ENCODE measurements at places on chromosomes 5 and 9. TPM values are rescaled to one million over a fixed set of nuclear protein-coding genes. Genes with fewer than 3 reads are reported as not detected.

PCDHB13 gene
- total RNA-seq = 1.7 TPM

FAM81B gene
- total RNA-seq = 1.7 TPM

GTF3C4 gene
- total RNA-seq = 10.6 TPM

WDR31 gene
- 3.1 TPM for total RNA-seq

DNLZ gene
- total RNA-seq = 0.72 TPM

PCDHGA1 gene
- 0.96 TPM for total RNA-seq

- DNase-seq = no peak
These were observed 83.0 kb downstream of the AGTPBP1 start for GRCh38 chr9:85658716-85659115.

- peak; percentile 52 for DNase-seq
These were observed 69.9 kb downstream of the MAMDC2 start for GRCh38 chr9:70113403-70114022.

GRCh38 chr5:1564824-1565736 lies 41.3 kb upstream of the LPCAT1 start:
- DNase-seq = no peak

DNA sequence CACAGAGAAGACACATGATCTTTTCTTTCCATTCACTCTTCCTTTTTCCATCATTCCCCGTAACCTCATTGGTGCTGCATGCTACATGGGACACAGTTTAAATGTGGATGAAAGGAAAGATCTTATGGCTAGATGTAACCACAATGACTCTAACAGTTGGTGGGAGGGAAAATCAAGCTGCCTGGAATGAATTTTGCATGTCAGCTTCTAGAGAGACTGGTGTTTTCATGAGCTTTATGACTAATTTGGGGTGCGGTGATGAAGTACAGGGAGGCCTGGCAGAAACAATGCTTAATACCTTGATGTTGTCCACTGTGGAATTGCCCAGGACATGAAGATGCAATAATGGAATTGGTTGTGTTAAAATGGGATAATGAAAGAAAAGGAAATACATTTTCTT lies 55.9 kb upstream of the MYO10 start:
- no peak for DNase-seq

DNA sequence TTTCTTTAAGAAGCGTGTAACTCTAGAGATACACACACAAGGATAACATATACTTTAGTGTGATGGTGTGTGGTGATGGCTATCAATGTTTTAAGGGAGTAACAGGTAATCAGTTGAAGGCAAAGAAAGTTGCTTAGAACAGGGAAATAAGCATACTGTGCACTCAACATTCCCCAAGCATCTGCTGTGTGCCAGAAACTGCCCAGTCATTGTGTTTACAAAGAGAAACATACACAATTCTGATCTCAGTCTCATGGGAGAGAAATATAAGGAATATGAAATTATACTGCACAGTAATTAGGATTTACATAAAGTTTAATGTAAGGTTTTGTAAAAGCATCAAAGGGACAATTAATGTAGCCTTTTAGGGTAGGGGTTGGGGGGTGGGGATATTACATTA lies 224.1 kb upstream of the TYRP1 start:
- DNase-seq = no peak

DNA sequence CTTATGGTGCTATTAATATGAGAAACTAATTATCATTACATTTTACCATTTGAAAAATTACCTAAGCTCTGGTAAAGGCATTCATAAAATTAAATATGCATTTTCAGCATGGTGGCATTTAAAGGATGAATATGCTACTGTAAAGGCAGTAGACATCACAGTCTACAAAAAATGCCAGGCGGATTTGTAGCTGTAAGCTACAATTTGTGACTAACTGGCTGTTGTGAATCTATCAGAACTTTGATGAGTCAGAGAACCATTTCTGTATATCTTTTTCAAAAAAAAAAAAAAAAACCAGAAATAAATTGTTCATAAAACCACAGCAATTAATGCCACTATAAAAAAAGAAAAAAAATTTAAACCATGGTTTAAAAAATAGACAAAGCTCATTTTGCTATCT lies 186.3 kb downstream of the NFIB start:
- no peak for DNase-seq

DNA sequence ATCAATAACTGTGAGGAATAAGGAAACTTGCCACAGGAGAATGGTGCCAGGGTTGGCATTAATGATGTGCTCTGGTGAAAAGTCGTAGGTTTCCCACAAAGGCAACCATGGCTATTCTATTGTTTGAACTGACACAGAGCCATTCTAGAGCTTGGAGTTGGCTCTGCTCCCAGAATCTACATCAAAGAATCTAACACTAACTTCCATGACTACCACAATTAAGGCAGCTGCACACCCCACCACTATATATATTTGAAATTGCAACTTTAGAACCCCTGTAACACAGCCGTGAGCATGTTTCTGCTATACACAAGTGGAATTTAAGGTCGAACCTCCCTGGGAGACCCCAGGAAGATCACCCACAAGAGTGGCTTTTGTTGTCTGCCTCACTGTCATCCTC lies 89.7 kb upstream of the CCDC152 start:
- DNase-seq = no peak

DNA sequence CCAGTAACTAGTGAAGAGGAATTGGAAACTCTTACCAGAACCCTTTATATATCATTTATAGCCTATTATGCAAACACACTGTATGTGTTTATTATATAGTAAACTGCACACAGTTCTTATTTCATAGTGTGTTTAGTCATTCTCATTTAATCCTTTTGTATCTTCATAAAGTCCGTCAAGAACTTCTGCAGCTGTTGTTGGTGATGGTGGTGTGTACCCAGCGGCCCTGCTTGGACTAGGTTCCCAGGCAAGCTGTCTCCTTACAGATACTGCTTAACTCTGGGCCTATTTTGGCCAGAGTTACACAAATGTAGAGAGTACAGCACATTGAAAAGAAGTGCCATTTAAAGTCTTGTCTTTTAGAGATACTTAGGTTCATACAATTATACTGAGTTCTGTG lies 231.9 kb downstream of the NDUFS4 start:
- DNase-seq = no peak

DNA sequence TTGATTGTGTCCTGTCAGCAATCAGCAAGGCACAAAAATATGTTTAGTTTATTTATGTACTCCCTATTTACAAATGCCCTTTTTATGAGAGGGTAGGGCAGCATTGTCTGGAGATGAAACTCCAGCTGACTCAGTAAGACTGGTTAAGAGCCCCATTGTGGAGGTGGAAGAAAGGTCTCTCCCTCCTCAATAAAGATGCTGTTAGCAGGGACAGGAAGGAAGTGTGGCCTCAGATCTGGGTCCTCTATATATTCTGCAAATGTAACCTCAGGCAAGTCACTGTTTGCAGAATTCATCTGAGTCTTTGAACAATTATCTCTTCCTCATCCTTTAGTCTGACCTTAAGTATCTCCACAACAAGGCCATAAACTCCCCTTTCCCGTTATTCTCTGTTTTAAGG lies 48.3 kb upstream of the TRAF1 start:
- no peak for DNase-seq

GRCh38 chr5:155260798-155261197 lies 247.2 kb downstream of the KIF4B start:
- DNase-seq = no peak

All from umbilical cord (tissue), 2 donors.